ENCODE measurements at places on chromosomes 7 and 10.

GRCh38 chr7:132419542-132419941, 156.7 kb downstream of the PLXNA4 start:
- DNase-seq = no peak

DNA sequence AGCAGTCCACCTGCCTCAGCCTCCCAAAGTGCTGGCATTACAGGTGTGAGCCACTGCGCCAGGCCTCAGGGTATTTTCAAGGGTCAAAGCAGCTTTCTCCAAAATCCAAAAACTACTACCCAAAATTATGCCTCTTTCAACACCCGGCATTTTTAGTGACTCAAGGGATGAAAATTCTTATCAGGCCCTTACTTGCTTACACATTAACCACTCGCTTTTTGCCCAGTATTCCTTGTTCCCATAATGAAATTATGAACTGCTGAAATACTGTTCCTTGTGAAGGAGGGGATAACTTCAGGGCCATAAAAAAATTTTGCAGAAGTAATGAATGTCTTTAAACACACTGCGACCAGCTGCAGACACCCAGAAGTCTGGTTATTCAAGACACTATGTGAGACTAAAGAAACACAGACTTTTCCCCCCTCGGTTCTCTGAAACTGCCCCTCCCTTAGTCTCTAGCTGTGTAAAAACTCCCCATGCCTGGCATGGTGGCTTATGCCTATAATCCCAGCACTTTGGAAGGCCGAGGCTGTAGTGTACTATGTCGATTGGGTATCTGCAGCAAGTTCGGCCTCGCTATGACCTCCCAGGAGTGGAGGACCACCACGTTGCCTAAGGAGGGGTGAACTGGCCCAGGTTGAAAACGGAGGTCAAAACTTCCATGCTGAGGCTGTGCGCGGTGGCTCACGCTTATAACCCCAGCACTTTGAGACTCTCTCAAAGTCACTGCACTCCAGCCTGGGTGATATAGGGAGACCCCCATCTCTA, 12.0 kb downstream of the FXYD4 start:
- no peak for DNase-seq

GRCh38 chr10:29238523-29239135, 50.2 kb upstream of the LYZL1 start:
- no peak for DNase-seq

DNA sequence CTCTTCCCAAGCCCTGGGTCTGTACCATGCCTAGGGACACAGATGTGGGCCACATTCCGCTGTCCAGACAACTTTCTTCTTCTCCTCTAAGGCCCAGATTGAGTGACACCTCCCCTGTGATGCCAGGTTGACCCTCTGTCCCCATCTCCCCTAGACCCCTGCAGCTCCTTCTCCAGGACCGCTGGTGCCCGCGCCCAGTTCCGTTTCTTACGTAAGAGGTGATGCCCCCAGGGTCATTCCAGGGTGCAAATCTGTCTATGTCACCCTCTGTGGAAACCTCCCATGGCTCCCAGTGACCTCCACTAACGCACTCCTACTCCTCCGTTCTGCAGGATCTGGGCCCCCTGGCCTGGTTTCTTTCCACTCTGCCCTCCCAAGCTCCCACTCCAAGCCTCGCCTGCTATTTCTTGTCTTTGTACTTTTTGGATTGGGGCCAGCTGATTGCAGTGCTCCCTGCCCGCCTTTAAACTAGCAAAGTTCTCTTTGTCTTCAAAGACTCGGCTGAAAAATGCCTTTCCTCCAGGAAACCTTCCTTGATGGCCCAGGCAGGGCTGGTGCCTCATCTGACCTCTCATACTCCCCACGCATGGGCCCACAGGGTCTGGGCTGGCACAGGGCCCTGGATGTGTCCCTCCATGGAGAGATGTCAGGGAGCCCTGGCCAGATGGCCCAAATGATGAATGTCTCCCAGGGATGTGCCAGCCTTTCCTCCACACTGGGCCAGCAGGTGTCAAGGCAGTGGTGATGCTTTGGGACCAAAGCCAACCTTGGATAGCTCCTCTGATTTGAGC, 21.3 kb upstream of the ELN start:
- DNase-seq = no peak

DNA sequence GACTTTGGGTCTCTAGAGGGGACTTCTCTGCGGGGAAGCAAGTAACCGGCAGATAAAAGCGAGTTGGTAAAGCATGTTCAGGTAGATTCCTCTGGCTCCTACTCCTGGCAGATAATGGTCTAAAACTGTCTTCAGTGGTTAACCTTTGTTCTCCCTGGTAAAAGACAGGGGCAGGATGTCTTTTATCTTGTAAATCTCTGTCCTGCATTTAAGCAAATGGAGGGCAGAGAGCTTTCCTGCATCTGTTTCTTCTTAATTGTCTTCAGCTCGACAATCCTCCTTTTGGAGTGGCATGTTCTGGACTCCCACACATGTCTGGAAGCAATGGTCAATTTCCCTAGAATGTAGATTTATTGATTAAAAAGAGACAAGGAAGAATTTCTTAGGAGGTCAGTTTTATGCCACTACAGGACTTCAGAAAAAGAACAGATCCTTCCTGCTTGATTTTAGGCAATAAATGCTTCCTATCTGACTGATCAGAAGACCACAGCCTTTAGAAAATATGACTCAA, 16.6 kb downstream of the C7orf33 start:
- DNase-seq = no peak

DNA sequence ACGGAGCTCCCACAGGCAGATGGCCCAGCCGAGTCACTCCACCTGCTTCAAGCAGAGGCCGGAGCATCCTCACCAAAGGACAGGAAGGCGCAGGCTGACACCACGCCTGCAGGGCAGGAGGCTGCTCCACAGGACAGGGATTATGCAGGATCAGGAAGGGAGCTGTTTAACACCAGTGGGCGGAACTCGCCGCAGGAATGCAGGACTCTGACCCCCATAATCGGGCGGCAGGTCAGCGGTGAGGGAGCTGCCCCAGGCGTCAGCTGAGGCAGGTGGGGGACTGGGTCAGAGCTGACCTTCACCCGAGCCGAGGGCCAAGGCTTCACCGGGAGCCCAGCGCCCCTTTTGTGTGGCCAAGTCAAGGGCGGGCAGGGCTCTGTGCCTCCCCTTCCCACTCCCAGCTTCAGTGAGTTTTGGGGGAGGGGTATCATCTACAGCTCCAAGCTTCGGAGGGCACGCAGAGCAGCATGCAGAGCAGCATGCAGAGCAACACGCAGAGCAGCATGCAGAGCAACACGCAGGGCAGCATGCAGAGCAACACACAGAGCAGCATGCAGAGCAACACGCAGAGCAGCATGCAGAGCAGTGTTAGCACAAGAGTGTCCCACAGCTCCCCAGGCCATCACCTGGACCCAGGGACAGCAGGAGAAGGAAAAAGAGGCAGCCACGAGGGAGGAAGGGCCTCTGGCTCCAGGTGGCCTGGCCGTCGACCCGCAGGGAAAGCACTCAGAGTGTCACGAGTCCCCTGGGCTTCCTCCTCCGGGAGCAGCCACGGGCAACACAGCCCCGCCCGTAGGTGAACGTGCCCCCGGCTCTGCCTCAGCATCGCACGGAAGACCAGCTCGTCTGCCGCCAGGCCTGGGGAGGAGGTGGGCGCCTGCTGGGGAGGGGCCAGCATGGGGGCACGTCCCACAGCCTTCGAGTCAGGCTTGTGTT, 151.7 kb upstream of the PPP2R2D start:
- no peak for DNase-seq

DNA sequence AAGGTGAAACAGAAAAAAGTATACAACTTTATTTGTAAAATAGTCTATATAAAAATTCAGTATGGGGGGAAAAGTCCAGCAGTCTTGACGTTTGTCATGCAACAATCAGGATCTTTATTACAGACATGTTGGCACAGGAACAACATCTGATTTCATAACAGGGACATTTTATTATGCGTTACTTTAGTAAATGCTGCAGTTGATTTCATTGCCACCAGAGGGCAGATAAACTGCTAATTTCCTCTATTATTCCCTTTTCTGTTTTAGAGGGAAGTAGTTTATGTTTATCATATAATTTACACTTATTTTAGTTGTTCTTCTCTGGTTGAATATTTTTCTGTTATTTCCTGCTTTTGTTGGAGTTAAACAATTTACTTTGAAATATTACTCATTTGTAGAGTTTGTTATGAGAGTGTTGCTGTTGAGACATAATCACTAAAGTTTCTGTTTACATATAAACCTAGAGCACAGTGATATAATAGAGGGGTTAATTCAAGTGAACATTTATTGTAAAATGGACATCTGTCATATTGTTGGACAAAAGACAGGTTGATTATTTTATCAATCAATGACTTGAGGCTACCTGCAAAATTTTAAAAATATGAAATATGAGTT, 3.3 kb downstream of the PLXDC2 start:
- peak; percentile 45 for DNase-seq

DNA sequence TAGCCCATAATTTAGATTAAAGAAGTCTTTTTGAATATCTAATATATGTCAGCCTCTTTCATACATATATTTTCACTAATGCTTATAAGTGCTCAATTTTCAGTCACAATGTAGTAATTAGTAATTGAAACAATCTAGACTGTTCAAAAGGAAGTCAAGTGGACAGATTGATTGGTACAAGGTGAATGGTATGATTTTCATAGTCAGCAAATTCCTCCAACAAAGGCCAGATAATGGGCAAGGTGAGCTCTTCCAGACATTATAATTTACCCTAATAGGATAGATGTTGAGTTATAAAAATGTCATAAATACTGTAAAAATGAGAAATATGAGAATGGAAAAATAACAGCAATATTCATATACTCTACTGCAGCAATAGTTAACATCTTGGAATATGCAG, 44.4 kb upstream of the OPN4 start:
- no peak for DNase-seq

GRCh38 chr7:27958933-27959548, 219.1 kb downstream of the TAX1BP1 start:
- DNase-seq = no peak

DNA sequence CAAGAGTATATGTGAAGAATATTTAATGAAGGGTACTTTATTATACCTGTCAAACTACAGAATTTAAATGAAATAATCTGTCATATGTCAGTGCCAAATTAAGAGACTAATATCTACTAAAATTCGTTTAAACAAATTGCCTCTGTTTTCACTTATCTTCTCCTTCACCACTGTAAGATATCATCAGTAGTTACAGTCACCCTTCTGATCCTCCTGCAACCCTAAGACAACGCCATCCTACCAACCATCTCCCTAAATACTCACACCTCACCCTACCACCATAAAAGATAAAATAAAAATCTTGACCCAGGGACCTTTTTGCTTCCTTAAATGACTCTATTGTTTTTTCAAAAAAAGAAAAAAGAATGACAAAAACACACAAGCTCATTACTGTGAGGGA, 20.8 kb downstream of the EZH2 start:
- DNase-seq = no peak

- no peak for DNase-seq
These were observed 9.8 kb upstream of the RTKN2 start for GRCh38 chr10:62278441-62278910.

- DNase-seq = no peak
These were observed 10.6 kb upstream of the ZNF239 start for GRCh38 chr10:43585046-43585445.

GRCh38 chr10:61404751-61405150, 48.4 kb downstream of the TMEM26 start:
- DNase-seq = no peak

- peak; percentile 88 for DNase-seq
These were observed 286.9 kb downstream of the KCNMA1 start for GRCh38 chr10:77350711-77351119.

- DNase-seq = no peak
These were observed 141.1 kb downstream of the LRMDA start for GRCh38 chr10:75572478-75572877.

DNA sequence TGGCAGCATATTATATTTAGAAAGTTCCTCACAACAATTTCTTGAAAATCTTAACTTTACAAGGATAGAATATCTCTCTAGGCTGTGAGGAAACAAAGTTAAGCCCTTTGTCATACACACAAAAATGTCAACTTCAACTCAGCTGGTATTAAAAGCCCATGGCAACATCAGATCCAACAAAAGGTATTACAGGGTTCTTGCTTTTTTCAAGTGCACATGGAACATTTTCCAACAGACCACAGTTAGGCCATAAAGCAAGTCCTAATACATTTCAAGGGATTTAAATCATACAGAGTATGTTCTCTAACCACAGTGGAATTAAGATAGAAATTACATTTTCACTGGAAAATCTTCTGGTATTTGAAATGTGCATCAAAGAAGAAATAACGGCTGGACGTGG, 71.9 kb upstream of the OIT3 start:
- DNase-seq = no peak

- no peak for DNase-seq
These were observed 76.9 kb downstream of the GALNT17 start for GRCh38 chr7:71208881-71209280.

DNA sequence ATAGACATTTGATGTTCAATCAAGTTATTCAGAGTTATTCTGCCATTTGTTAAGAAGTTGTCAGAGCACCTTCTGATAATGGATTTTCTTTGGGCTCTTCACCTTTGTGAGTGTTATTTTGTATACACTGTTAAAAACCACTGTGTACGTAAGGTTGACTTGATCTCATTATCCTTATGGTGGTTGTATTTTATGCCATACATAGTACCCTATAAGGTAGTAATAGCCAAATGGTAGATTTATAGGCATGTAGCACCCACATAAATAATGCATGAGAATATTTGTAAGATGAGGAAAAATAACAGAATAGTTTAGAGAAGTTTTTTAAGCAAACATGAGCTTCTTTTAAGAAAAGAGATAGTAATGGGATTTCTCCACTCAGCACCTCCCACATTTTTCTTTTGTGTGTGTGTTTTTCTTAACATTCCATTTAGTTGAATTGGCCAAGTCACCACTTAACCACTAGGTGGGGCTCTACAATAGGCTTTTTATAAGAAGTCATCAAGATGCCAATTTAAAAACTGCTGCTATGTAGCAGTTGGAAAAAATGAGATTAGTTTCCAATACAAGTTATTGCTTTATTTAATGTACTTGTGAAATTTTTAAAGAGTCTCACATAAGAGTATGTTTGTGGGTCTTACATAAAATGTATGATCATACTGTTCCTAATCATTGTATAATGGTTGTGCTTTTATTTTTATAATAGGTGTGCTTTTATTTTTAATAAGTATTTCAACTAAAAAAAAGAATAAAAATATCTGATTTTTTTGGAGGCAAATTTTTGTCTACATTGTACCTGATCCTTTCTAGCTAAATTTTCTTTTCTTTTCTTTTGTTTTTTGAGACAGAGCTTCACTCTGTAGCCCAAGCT, 41.1 kb upstream of the STMP1 start:
- DNase-seq = peak; percentile 82

DNA sequence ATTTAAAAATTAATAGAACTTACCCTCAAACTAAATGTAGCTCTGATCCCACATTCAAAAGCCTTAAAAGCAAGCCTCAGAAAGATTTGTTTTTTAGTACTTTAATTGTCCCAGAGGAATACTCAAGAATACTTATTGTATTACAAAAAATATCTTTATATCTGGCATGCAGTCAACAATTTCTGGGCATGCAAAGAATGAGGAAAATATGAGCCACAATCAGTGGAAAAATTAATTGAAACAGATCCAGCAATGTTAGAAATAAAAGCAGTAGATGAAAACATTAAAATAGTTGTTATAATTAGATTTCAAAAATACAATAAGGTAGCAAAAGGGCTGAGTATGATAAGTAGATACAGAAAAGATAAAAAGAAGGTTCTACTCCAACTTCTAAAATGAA, 154.7 kb downstream of the PON1 start:
- no peak for DNase-seq

- peak; percentile 30 for DNase-seq
These were observed 453.1 kb downstream of the SORCS1 start for GRCh38 chr10:106711313-106711906.

GRCh38 chr10:63337455-63338251, 128.1 kb downstream of the JMJD1C start:
- no peak for DNase-seq

Data from NCI-H460 (cell line).